ENCODE measurements at places on chromosomes 12 and 14.

GRCh38 chr12:42893803-42894202, 304.3 kb upstream of the PRICKLE1 start:
- DNase-seq, result no peak

GRCh38 chr12:1552911-1553491, 41.4 kb downstream of the FBXL14 start:
- DNase-seq, result no peak

GRCh38 chr12:57027805-57028153, 11.4 kb upstream of the TAC3 start:
- DNase-seq, result no peak

- no peak for DNase-seq
These were observed 17.9 kb upstream of the FBXO21 start for GRCh38 chr12:117208206-117208605.

GRCh38 chr14:105065280-105066228, at the start of gene GPR132:
GPR132 (minus strand) TSS chr14:105065430; CDS start chr14:105055420, 10,010 bp downstream.
- no peak for DNase-seq

GRCh38 chr14:74612350-74613021, 449 bp upstream of the LTBP2 start:
- peak; percentile 48 for DNase-seq

- DNase-seq, result no peak
These were observed 43.2 kb downstream of the CCDC88C start for GRCh38 chr14:91374287-91374878.

DNA sequence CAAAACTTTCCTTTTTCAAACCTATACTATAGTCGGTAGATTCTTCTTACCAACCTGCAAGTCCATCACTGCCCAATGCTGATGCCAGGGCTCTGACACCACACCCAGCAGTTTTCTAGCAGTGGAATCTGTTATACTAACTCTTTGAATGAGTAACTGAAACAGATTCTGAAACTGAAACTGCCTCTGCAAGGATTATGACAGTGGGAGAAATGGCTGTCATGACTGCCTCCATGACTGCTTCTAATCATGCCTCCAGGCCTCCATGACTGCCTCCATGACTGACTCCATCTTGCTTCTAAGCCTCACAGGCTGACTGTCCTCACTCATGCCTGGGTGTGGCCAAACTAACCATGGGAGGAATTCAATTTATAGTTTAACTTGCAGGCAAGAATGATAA, 29.4 kb upstream of the OXA1L start:
- DNase-seq, result no peak

GRCh38 chr14:33061667-33062325, 123.1 kb downstream of the NPAS3 start:
- DNase-seq, result no peak

DNA sequence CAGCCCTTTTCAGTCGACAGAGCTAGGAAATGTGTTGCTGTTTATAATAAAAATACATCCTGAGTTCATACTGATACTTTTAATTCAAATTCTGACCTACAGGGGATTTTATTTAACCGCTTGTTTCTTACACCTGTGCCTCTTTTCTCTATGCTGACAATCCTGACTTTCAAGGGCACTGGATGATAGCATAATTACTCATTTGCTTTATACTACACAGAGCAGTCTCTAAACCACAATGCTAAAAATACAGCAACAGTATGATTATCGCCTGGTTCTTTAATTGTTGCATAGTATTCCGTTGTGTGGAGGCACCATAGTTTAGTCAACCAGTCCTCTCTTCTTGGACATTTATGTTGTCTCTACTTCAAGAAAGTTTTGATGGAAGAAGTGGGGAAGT, 372.9 kb downstream of the DPF3 start:
- no peak for DNase-seq

GRCh38 chr14:89366864-89367778, 49.9 kb downstream of the FOXN3 start:
- no peak for DNase-seq

GRCh38 chr12:13126494-13126893, 23.0 kb upstream of the GSG1 start:
- DNase-seq, result no peak

DNA sequence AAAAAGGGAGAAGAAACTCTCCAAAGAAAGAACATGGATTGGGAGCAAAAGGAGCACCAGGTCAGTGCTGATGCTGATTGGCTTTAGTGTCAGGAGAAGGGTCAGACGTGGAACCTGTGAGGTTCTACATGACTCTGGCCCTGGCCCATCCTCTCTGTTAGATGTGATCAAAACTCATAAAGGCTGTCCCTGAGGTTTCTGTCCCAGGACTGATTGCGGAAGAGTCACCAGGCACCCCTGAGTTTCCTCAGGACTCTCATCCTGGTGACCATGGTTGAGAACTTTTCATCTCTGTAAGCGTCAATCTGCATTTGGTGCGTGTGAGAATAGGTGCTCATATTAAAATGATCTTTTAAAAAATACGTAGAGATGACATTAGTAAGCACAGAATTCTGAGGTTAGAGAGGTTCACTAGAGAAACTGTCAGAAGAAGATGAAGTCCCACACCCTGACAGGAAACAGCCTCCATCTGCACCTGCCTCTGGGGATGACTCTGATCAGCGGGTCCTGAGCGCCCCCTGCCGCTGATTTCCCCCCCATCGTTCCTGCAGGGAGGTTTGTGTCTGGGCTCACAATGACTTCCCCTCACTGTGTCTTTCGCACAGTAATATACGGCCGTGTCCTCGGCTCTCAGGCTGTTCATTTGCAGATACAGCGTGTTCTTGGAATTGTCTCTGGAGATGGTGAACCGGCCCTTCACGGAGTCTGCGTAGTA, 741.8 kb downstream of the TMEM121 start:
- DNase-seq, result no peak

- DNase-seq, result no peak
These were observed 36.7 kb downstream of the SLC25A47 start for GRCh38 chr14:100359881-100360280.

DNA sequence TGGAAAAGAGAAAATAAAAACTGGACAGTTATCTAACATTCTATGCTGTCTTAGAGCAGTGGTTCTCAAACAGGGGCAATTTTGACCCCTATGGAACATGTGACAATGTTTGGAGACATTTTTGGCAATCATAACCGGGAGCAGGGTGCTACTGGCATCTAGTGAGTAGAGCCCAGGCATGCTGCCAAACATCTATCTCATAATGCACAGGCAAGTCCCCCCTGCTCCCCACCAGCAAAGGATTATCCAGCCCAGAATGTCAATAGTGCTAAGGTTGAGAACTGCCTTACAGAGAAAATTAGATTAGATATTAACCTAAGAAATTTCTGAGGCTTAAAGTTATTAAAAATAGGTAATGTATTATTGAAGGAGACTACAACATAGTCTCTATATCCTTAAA, 22.9 kb upstream of the CATSPERB start:
- no peak for DNase-seq

DNA sequence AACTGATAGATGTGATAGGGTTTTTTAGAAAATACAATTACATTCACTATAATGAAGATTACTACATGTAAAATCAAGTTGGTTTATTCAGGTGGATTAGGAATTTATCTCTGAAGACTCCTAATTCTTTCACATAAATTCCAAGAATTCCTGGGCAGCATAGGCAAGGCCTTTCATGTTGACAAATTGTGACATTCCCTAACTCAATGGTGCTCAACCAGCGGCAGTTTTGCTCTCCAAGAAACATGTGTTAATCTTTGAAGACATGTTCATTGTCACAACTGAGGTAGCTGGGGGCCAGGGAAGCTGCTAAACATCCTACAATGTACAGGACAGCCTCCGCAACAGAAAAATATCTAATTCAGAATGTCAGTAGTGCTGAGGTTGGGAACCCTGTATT, 46.3 kb downstream of the PTPRQ start:
- no peak for DNase-seq

- DNase-seq, result no peak
These were observed 907.9 kb downstream of the VRK1 start for GRCh38 chr14:97705107-97705506.

- no peak for DNase-seq
These were observed 11.5 kb upstream of the KDM2B start for GRCh38 chr12:121592320-121592719.

- DNase-seq, result no peak
These were observed 572.8 kb upstream of the STXBP6 start for GRCh38 chr14:25622763-25623162.

- no peak for DNase-seq
These were observed 23.8 kb upstream of the STK38L start for GRCh38 chr12:27220055-27220987.

DNA sequence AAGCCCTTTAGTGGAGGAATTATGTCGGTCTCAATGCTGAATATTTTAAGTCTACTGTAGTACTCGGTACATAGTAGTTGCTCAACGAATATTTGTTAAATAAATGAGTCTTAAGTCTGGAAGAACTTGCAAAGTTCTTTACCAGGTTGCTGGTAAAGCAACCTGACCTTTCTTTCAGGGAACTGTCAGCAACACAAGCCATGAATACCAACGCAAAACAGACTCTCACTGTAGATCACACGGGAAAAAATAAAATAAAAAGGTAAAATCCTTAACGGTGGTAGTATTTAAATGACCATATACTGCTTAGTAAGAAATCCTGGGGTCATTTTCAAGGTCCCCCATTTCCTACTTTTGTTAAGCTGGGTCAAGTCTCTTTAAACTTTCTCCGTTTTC, 447 bp upstream of the NUBPL start:
- DNase-seq, result no peak

- no peak for DNase-seq
These were observed 31.2 kb downstream of the NUAK1 start for GRCh38 chr12:106107566-106107965.

DNA sequence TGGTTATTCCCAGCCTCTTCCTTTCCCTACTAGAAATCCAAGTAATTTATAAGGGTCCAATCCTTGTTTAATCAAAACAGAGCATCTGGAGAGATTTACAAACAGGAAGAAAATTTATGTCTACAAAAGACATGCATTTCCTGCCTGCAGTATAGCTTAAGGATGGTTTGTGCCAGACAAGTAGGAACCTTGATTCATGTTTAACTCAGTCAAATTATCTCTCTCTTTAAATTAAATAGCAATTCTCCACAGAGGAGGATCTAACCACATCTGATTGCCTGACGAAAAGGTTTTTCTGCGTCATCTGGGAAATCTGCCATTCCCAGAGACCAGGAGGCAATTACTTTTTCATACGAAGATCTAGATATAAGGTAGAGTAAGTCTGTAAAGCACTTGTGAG, 105.2 kb downstream of the ZFC3H1 start:
- no peak for DNase-seq

DNA sequence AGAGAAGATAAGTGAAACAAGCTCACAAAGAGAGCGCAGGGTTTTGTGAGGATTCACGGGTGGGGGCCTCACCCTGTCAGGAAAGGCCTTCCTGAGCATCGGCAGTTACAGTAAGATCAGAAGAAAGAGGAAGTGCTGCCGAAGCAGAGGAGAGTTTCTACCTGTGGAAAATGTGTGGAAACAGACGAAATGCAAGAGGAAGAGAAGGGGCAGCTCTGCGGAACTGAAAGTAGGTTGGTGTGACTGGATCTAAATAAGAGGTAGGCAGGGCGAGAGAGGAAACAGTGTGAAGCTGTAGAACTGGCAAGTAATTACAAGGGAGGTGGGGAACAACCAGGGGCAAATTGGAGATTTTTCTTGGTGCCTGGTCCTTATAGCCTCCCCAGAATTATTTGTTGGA, 2.6 kb downstream of the GPR68 start:
- DNase-seq, result no peak

- no peak for DNase-seq
These were observed 123.9 kb downstream of the TMTC2 start for GRCh38 chr12:82810568-82810967.

DNA sequence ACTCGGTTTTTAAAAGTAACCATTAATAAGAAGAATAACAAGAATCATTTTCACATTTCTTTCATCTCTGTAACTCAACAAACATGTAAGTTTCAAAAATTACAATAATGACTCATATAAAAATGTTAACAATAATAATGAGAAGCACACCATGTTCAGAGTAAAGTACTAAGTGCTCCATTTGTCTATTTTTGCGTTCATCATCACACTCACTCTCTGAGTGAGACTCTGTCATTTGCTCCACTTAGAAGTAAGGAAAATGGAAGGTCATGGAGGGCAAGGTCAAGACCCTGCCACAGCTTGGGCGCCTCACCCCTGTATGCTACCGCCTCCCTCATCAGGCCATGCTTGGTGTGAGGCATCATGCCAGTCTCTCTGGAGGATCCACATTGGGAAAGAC, 129.9 kb downstream of the TMEM30B start:
- no peak for DNase-seq

DNA sequence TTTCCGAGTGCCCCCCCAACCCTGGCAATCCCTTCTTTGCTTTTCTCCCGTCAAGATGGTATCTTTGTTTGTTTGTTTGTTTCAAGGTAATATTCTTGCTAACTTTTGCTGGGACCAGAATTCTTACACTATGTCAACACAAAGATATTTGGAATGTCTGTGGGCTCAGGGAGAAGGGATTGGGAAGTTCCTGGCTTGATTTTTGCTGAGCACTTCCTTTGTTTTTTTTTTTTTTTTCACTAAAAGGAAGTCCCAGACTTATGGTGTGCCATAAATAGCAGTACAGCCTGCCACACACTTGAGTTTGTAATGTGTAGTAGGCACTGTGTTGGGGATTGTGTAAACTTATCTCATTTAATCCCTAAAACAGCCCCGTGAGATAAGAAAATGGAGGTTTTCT, 11.2 kb upstream of the RNU6-7 start:
- DNase-seq, result no peak

DNA sequence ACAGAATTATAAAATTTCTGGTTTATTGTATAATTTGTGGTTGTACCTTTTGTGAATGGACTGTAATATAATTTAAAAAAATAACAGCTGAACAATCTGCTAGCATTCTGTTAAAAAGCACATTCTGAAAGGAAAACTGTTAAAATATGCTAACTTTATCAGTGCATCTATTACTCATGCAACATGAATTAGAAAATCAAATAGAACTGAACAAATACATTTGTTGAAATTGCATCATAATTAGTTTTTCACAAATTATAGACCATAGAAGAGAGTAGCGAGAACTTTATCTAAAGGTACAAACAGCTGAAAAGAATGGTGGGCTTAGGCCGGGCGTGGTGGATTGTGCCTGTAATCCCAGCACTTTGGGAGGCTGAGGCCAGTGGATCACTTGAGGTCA, 33.0 kb downstream of the PTPN21 start:
- no peak for DNase-seq

GRCh38 chr12:104460973-104461698, 4.4 kb downstream of the CHST11 start:
- no peak for DNase-seq

DNA sequence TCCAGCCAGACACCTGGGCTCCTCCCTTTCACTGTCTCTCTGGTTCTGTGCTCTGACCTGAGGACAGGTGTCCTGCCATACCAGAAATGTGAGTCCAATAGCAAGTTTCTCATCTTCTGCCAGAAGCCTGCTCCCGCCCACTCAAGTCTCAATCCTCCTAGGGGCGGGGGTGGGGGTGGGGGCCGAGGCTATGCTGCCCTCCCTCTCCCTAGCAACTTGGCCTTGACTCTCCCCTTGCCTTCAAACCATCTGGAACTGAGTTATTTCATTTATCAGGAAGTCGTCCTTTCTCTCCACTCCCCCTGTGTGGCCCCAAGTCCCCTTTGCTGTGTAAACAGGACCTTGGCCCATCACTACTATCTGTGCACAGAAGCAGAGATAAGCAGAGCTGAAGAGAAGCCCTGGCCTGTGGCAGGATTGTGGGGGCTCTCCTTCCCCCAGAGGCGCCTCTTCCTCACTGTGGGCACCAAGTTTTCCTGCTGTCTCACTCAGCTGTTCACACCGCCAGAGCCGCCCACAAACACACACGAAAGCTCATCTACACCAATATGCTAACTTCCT, 117.1 kb downstream of the DPF3 start:
- DNase-seq, result no peak

GRCh38 chr12:130335517-130336392, 1.9 kb upstream of the PIWIL1 start:
- DNase-seq, result peak; percentile 4

GRCh38 chr12:94284046-94284445, 135.7 kb downstream of the PLXNC1 start:
- DNase-seq, result no peak

All from DMS 273 treated with DMSO at 0.1 percent for 48 hours (cell line).